ENCODE measurements at places on chromosomes 3 and 15. TPM values are rescaled to one million over a fixed set of nuclear protein-coding genes. Genes with fewer than 3 reads are reported as not detected.

Gene PLAAT1
- total RNA-seq: 0.86 TPM

Gene SLC6A11
- total RNA-seq: 0.11 TPM

Gene CCR3
- total RNA-seq: not detected

DNA sequence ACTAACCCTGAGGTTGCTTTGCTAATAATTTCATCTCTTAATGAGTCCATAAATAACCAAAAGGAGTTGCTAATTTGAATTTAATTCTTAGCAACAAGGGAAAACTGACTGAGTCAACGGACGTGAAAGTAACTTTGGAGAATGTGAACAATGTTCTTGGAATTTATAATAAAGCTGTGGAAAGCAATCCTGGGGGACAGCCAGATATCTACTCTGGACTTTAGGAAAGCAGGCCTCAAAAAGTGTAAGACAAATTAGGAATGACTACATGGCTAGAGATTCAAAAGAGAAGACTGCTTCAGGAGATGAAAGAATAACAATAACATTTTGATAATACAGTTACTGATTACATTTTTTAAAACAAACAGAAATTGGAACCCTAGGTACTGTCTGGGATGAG, 318.4 kb upstream of the COL8A1 start:
- H3K4me3 ChIP-seq: no peak overlapping the region
- no peaks in the 10 kb centered on the region for H3K27me3 ChIP-seq
- H3K27ac ChIP-seq: no peak overlapping the region
- DNase-seq: no peak

DNA sequence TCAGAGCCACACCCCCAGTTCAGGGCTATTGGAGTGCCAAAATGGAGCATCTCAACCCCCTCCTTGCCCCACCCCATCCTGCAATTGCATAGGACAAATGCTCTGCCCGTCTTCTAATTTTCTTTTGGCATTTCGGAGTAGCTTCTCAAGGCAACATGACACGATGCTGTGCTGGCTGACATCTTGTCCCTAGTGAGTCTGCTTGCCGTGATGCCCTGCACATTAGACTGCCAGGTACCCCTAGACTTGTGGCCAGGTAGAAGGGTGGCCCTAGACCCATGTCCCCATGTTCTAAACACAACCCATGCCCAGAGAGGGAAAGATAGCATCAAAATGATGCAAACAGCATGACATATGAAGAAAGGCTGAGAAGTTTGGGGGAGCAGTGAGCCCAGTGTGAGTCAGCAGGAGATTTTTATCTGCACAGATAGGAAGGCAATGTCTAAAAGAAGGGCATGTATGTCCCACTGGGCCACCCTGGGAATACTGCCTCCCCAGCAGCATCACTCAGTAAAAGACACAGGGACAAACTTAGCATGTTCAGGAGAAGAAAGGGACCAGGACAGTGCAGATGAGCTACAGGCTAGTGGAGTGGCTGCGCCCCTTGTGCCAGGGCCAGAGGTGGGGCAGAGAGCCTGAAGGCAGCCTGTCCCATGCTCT, 36.8 kb downstream of the CA12 start:
- no peak overlapping the region for H3K27ac ChIP-seq
- H3K4me3 ChIP-seq: no peak overlapping the region
- no peaks in the 10 kb centered on the region for H3K36me3 ChIP-seq
- peaks cover 20% of the 10 kb centered on the region for H3K4me1 ChIP-seq
- DNase-seq: no peak
